ENCODE measurements at places on chromosomes 11 and 22.

DNA sequence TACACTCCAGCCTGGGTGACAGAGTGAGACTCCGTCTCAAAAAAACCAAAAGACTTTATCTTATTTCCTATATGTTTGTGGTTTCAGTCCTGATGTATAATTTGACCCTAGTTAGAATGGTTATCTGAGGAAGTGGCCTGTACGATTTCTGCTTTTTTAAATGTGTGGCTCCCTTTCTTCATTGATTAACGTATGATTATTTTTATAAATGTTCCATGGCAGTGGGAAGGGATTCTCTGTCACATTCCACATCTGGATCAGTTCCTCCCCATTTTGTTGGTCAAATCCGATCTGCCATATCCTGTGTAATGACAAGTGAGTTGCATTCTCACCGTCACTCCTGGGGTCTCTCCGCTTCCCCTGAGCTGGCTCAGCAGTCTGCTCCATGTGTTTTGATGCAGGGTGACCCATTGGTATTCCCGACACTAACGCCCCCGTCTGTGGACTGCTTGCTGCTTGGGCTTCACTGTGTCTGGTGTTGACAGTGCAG lies 20.3 kb downstream of the NEAT1 start:
- no peak for DNase-seq

GRCh38 chr11:68528630-68529029 lies 68.1 kb downstream of the PPP6R3 start:
- no peak for DNase-seq

GRCh38 chr11:119056421-119056999 lies 495 bp downstream of the HYOU1 start:
- no peak for DNase-seq

GRCh38 chr11:40514124-40514523 lies 945.3 kb downstream of the LRRC4C start:
- DNase-seq: no peak

- DNase-seq: no peak
These were observed 97.6 kb upstream of the B3GAT1 start for GRCh38 chr11:134509381-134510232.

DNA sequence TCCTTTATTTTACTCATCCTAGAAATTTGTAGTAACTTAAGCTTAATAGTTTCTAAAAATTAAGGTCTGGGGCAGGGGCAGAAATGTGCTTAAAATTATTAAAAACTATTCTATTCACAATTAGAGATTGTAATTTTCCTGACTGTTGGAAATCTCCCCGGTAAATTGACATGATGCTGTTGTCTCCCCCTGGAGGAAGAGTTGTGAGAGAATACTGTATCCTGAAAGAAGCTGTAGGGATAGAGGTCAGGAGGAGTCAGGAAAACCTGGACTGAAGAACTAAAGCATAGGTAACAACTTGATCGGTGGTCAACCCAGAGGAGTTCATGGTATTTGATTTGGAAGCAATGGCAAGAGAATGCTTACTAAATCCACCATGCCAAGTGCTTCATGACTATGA lies 16.2 kb upstream of the ESAM start:
- DNase-seq: no peak

DNA sequence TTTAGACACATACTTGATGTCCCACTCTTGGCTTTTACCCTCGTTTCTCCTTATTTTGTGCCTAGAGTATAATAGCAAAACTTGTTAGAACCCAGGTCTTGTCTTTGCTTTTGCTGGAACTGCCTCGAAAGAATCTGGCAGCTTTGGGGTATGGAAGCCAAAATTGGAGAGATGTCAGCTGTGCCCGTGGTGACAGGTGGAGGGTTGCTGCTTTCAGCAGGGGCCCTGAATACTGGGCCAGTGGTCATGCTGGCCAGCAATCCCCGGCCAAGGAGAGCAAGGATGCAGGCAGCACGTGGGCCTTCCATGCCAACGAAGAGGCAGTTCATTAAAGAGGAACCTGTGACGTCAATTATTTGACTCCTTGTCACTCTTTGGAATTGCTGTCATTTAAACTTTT lies 181.1 kb downstream of the HIPK3 start:
- DNase-seq: no peak

- no peak for DNase-seq
These were observed 63.0 kb upstream of the IGLL5 start for GRCh38 chr22:22824340-22825212.

DNA sequence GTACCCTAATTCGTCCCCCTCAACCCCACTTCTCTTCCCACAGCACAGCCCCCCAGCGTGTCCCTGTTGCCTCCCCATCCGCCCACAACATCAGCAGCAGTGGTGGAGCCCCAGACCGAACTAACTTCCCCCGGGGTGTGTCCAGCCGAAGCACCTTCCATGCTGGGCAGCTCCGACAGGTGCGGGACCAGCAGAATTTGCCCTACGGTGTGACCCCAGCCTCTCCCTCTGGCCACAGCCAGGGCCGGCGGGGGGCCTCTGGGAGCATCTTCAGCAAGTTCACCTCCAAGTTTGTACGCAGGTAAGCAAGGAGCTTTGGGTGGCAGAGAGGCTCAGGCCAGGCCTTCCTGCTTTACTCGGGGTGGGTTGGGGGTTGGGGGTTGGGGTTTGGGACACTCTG lies 12.2 kb downstream of the RCOR2 start:
- DNase-seq: no peak

DNA sequence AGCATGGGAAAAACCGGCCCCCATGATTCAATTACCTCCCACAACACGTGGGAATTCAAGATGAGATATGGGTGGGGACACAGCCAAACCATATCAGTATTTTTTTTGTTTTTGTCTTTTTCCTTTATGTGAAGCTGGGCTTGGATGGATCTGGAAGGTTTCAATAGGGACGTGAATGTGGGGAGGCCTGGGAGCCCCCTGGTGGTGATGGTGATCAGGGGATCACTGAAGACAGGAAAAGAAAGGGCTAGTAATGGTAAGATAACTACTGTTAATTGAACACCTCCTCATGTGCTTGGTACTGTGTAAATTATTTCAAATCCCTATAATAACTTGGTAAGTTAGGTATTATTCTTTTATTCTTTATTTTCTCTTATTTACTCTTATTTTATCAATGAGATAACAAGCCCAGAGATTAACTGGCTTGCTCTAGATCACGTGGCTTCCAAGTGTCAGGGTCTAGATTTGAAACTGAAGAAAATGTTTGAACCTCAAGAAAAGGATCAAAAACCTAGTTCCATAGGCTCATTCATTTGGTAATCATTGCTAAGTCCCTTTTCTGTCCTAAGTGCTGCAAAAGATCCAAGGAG lies 364.2 kb downstream of the TENM4 start:
- DNase-seq: no peak

DNA sequence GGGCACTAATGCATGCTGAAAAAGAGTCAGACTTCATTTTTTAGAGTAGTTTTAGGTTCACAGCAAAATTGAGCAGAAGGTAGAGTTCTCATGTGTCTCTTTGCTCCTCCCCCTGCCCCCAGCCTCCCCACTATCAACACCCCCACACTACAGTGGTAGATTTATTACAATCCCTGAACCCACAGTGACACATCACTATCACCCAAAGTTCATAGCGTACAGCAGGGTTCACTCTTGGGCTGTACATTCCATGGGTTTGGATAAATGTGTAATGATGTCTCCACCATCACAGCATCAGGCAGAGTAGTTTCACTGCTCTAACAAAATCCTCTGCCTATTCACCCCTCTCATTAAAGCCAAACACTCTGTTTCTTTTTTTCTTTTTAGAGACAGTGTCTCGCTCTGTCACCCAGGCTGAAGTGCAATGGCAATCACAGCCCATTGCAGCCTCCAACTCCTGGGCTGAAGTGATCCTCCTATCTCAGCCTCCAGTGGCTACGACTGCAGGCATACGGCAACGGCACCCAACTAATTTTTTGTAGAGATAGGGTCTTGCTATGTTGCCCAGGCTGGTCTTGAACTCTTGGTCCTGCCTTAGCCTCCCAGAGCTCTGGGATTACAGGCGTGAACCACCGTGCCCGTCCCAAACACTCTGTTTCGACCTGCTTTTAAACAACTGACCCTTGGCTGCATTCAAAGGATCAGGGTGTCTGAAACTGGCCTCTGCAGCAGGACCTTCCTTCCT lies 4.1 kb downstream of the BEST1 start:
- DNase-seq: no peak

- no peak for DNase-seq
These were observed 66.8 kb downstream of the THAP12 start for GRCh38 chr11:76313913-76314740.

- DNase-seq: no peak
These were observed 13.6 kb downstream of the PARVB start for GRCh38 chr22:44037519-44038375.

- no peak for DNase-seq
These were observed 744.4 kb upstream of the ANO3 start for GRCh38 chr11:25587496-25587895.

DNA sequence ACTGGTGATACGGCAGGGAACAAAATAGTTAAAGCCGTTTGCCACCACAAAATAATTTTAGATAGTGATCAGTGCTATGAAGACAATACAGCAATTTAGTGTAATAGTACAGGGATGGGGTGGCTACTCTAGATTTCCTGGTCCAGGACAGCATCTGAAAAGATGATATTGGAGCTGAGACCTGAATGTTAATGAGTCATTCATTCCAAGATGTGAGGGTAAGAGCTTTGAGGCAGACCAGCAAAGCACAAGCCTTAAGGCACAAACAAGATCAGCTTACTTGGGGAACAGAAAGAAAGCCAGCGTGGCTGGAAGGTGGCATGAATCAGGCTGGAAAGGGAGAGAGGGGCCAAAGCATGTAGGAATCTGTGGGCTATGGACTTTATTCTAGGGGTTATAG lies 132.3 kb downstream of the TRIM44 start:
- no peak for DNase-seq
